Activated T-cell treated with anti-CD3 and anti-CD28 coated beads for 24 hours (primary cell): ENCODE measurements at places on chromosomes 4 and X.

DNA sequence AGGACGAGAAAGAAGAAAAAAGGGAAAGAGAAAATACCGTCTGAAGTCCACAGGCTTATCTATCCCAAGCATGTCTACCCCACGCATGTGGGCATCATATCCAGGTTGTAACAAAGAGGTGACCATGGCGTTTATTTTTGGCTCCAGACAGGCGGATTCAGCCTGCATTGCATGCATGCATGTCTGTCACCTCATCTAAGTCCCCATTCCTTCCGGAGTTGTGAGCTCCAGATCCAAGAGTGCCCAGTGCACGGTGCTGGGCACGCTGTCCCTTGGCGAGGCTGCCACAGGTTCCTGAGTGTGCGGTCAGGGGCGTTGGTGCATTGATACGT is 905 bp upstream of the GALNTL6 start:
- no peak for DNase-seq

DNA sequence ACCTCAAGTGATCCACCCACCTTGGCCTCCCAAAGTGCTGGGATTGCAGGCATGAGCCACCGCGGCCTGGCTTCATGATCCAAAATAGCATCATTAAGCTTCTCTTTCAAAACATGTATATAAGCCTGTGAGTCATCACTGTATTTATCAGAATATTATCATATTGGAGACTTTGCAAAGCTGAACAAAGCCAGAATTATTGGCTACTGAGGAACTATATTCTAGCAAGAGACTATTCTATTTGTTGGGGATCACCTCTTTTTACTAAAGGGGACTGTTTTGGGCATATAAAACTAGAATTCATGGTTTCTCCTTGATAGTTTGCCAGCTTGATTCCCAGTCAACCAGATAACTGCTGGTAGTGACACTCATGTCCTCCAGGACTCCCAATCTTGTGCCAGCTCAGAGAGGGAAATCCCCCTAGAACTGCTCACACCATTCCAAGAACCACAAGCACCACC is 40.1 kb downstream of the TET2 start:
- DNase-seq: no peak

GRCh38 chr4:173794662-173795061 is 264.6 kb upstream of the HAND2 start:
- DNase-seq: no peak

GRCh38 chr4:7557456-7557855 is 122.7 kb upstream of the PSAPL1 start:
- DNase-seq: no peak

DNA sequence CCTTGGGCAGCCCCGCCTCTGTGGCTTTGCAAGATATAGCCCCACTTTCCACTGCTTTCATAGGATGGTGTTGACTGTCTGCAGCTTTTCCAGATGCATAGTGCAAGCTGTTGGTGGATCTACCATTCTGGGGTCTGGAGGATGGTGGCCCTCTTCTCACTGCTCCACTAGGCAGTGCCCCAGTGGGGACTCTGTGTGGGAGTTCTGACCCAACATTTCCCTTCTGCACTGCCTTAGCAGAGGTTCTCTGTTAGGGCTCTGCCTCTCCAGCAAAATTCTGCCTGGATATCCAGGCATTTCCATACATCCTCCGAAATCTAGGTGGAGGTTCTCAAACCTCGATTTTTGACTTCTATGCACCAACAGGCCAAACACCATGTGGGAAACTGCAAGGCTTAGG is 153.7 kb downstream of the TBCK start:
- DNase-seq: no peak

DNA sequence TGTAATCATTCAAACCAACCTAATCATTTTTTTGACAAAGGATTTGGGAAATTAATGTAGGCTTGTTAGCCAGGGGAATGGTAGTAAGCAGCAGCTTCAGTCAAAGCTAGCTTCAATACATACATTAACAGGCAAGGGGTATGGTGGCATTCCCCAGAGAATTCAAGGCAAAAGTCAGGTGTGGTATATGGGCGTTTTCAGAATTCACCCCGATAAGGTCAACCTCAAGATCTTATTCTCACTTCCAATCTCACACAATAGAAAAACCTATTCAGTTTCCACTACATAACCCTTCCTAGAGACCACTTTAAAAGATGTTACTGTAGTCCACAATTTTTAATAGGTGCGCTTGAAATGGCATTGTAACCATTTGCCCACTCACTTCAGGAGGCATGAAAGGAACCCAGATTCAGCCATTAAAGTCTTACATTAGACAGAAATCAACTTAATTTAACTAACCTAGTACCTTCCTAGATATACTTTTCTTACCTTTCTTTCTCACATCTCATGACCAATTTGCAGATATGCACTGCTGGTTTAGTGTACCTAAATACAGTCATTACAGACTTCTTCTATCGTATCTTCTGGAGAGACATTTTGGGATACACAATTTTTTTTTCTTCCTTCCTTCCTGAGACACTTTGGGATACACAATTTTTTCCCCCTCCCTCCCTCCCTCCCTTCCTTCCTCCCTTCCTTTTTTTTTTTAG is 34.9 kb downstream of the MAML3 start:
- DNase-seq: no peak

DNA sequence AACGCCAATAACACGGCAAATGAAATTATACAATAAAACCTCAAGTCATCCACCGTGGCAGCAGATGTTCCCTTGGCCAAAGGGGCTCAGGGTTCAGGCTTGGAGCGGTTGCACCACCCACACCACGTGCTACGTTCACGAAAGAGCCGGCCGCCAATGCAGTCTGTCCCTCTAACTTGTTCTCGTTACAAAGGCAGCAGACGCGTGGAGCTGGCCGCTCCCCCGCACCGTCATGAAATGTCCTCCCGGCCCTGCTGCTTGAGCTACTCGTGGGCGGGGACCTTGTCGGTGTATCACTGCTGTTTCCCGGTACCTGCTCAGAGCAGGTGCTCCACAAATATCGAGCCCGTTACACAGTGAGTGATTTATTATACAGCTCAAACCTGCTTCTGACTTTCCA is 36.4 kb upstream of the MAN2B2 start:
- DNase-seq: no peak

DNA sequence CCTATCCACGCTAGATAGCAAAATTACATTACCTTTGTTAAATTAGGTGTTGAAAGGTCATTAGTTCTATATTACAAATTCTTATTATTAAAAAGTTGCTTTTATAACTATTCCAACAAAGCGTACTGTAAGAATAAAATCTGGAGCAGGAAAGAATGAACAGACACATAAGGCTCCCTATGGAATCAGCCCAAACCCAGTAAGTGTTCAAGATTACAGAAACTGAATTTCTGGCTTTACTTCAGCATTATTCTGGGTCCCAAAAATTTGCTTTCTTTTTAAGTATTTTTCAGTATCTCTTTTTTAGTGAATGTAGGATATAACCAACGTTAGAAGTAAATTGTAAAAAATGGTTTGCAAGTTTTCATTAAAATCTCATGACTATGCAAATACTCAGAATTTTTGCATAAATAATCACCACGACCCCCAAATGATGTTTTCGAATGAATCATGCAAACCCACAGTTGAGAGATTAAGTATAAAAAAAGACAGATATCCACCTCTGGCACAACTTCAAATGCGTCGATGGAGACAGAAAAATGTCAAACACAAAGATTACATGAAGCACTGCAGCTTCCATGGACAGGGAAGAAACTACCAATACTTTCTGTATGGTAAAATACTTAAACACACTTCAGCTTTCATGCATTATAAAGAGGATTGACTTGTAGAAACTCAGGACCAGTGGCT is 238.5 kb downstream of the RASL11B start:
- no peak for DNase-seq

DNA sequence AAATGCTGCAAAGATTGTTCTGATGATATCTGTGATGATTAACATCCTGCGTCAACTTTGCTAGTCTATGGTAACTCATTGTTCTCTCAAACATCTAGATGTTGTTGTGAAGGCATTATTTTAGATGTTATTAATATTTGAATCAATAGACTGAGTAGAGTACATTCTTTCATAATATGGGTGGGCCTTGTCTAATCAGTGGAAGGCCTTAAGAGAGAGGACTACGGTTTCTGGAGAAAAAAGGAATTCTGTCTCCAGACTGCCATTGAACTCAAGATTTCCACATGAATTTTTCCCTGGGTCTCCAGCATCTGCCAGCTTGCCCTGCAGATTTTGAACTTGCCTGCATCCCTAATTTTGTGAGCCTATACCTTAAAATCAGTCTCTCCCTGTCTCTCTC is 2381.1 kb upstream of the AGA start:
- no peak for DNase-seq

DNA sequence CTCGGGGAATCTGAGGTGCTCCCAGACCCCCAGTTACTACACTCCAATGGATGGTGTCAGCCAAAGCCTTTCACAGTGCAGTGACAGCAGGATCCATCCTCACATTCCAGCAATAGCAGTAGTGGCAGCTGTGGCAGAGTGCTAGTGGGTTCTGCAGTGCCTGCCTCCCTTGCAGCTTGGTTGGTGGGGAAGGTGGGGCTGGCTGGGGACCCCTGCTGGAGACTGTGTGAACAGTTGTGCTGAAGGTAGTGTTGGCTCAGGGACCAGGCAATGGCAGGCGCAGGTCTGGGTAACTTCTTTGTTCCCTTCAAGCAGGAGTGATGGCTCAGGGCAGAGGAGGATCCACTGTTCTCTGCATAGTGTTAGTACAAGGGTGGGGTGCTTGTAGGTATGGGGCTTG is 343.7 kb upstream of the TRAM1L1 start:
- no peak for DNase-seq

GRCh38 chr4:47271291-47271690 is 192.2 kb downstream of the COMMD8 start:
- no peak for DNase-seq

GRCh38 chrX:11558972-11559371 is 106.7 kb downstream of the ARHGAP6 start:
- DNase-seq: peak; percentile 22

- no peak for DNase-seq
These were observed 102.6 kb downstream of the PRDM5 start for GRCh38 chr4:120819805-120820437.

- DNase-seq: no peak
These were observed 53.4 kb downstream of the ABCG2 start for GRCh38 chr4:88104902-88105610.

- DNase-seq: no peak
These were observed 40.7 kb downstream of the KLHL2 start for GRCh38 chr4:165248102-165248501.

DNA sequence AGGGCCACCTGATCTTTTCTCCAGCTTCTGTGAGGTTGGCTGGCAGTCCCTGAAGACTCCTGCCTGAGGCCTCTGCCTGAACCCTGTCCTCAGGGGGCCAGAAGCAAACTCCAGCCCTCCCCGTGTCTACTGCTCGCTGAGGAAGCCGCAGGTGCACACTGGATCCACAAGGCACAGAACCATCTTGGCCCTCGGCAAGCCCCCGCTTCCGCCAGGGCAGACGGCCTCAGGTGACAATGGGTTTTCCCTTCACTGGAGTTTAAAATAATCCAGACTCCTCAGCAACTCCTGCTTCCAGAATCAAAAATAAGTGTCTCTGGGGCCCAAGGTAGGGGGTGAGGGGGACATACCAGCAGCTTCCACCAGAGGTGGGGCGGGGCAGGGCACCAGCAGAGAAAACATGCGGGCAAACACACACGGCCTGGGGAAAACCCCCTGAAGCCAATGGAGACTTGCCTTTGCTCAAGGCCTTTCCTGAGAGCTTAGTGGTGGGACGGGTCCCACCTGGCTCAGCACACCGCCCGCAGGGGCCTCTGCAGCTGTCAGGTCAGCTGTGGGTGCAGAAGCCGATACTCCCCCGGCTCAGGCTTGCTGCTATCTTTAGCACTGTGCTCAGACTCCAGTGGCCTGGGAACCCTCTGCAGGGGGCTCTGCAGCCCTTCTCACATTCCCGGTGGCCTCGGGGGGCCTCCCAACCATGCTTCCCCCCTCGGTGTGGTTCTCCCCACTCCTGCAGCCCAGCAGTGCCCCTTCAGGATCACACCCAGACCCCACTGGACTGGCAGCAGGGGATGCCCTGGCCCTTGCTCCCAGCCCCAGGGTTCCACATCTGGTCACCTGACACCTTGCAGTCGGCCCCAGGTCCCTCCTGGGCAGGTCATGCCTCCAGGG is 1.9 kb downstream of the MYL5 start:
- DNase-seq: no peak

DNA sequence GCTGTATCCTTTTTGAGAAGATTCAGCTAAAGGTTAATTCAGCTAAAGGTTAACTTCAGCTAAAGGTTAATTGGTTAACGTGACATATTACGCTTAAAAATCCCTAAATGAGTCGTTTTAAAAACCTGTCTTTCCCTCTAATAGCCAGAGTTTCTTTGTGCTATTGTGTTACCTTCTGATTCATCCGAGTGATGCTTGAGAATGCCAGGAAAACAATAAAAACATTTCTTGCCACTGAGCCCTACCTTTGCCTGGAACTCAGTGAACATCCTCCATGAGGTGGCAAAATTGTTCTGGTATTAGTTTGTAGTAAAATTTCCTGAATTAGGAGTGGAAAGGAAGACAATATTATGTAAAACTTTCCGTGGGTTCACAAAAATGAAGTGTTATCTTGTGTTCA is 13.7 kb upstream of the TMPRSS11E start:
- DNase-seq: no peak

DNA sequence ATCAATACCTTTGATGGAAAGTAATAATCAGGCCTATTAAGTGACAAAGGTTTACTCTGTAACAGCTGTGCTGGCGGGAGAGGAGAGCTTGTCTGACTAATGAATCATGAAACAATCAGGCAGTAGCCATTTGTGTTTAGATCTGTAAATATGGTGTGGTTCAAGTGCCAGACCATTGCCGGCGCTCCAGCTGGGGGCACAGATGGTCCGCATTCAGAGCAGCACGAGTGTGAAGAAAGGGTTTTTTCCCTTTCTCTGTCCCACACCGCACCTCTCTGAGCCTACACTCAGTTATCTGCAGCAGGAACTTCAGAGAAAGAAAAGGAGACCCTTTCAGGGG is 111.3 kb upstream of the PAQR3 start:
- no peak for DNase-seq

DNA sequence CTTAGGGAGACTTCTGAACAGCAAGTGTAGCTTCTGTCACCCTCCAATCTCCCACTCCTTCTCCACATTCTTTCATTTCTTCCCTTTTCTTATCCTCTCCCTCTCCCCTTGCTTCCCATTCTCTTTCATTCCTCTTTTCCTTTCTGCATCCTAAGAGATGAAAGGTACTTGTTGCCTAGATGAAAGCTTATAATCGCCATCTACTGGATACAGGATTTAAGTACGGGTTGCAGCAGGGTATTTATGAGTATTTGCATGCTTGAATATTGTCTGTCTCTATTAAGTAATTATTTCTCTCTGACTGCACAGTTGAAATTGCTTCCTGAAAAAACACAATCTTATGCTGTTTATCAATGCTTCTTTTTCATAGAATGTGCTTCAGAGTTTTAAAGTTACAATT is 174.0 kb upstream of the TENT5D start:
- no peak for DNase-seq
